ENCODE measurements at places on chromosomes 11 and 22.

- DNase-seq = no peak
Observed at GRCh38 chr11:35622070-35622469, 3.8 kb downstream of the FJX1 start.

GRCh38 chr11:119539583-119539982 is 116.6 kb upstream of the THY1 start:
- no peak for DNase-seq

- DNase-seq = peak; percentile 84
Observed at GRCh38 chr11:34267013-34267412, 90.8 kb downstream of the ABTB2 start.

- DNase-seq = no peak
Observed at GRCh38 chr11:21262992-21263391, 593.6 kb downstream of the NELL1 start.

- no peak for DNase-seq
Observed at GRCh38 chr11:637593-638521, 788 bp downstream of the DRD4 start.

DNA sequence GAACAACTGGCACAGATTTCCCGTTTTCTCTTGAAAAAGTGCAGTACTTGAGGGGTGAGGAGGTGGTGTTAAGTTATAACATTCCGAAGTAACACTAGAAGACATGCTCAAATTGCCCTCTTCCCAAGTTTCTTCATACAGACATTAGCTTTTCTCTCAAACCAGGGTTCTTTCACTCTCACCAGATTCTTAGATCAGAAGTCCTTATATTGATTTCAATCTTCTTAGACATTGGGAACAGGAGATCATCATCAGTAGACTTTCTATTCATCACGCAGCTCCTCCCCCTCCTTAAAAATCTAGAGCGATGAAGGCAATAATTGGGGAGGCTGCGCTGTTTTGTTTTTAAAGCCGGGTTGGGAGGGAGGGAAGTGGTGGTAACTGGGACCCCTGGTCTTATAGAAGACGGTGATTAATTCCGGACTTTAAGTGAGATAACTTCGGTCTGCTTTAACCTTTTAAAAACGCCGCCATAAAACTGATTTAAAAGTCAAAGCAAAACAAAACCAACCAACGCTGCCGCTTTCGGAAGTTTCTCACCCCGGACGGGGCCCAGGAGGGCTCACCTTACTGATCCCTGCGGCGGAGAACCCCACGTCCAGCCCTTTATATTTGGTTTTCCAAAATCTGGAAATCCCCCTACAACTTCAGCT is 665 bp downstream of the USP28 start:
- peak; percentile 39 for DNase-seq

DNA sequence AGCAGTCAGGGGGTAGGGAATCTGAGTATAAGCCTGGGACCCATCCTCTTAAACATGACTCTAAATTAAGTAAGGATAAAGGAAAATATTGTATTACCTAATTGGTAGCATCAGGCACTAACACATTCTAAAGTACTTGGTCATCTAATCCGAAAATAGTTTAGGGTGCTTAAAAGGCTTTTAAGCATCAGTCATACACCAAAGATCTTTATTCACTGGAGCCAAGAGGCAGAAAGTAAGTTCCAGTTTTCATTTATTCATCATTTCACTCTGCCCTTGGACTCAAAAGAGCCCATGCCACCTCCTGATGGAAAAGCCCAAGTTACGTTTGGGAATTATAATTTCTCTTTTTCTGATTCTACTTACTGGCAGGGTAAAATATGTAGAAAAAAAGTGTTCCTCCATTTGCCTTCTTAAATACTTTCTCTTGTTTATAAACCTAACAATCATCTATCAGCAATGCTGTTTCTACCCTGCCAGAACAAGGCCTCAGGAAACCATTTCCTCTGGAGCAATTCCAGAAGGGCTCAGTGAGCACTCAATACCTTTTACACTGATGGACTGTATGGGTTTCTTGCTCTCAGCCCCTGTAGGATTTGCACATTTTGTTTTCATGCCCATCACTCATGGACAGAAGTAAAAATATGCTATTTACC is 120.1 kb upstream of the SLC5A12 start:
- no peak for DNase-seq

DNA sequence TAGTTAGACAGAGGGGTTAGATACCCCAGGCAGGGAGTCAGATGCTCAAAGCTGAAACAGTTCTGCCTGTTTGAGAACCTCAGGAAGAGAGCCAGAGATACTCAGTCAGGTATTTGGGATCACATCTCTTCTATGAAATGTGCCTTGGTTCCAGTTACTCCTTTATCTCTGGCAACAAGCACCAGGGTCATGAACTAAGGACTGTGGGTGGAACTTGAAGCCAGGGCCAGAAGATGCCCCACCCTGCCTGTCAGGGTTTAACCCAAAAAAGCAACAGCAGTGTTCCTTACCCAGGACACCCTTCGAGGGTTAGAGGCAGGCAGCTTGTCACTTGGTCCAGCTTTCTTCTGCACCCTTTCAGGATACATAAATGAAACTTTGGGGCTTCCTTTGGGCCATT is 15.0 kb upstream of the WT1 start:
- DNase-seq = no peak

DNA sequence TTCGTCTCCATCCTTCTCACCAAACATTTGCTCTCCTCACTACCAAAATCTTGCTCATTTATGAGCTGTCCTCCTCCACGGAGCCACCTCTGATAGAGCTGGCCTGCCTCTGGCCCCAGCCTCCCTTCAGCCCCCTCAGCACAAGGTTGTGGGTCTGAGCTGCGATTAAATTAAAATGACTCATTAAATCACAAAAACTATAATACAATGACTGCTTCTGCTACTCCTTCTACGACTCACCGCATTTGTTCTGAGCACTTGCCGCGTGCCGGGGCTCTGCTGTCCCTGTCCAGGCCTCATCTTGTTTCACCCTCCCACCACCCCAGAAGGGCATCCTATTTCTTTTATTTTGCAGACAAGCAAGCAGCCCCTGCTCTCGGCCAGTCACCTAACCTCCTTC is 49.2 kb upstream of the TIMP3 start:
- DNase-seq = no peak

DNA sequence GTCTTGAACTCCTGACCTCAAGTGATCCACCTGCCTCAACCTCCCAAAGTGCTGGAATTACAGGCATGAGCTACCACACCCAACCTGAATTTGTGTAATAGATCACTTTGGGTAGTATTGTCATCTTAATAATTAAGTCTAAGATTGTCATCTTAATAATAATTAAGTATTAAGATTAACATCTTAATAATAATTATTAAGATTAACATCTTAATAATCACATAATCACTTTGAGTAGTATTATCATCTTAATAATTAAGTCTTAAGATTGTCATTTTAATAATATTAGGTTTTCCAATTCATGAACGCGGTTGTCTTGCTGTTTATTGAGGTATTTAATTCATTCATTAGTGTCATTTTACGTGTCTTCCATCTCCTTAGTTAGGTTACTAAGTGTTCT is 8.2 kb downstream of the MOV10L1 start:
- DNase-seq = no peak

- DNase-seq = peak; percentile 45
Observed at GRCh38 chr11:5004424-5005274, 10.0 kb downstream of the OR51L1 start.

GRCh38 chr11:134170177-134170918 is 53.4 kb downstream of the NCAPD3 start:
- no peak for DNase-seq

DNA sequence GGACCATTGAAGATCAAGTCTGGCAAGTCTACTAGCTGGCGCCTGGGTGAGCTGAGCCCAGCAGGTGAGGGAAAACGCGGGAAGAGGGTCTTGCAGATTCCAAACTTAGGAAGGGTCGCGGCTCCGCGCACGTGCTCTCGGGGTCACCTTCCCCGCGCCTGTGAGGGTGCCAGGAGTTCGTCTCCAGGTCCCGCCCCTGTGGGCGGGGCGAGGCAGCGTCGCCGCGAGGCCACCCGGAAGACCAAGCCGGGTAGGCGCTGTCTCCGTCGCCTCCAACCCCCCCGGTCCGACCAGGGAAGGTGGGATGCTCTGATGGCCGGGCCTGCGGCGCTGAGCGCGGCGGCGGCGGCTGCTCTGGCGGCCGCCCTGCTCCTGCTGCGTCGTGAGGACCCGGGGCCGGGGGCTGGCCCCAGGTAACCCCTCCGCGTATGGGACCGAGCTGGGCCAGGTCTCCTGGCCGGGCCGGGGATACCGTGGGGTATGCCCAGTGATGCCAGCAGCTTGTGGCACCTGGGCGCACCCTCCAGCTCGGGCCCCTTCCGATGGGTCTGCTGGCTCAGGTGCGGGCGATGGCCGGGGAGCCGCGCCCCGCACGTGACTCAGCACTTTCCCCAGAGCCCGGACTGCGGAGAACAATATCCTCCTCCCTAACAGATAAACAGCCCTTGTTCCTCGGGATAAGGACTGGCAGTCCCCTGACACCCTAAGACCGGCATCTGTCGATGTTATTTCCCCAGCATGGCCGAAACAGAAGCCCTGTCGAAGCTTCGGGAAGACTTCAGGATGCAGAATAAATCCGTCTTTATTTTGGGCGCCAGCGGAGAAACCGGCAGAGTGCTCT is at the start of gene HTATIP2:
HTATIP2 (plus strand) TSS at position 215 of the 841 bp plus-strand sequence; CDS start at position 739, 524 bp downstream.
- peak; percentile 79 for DNase-seq

DNA sequence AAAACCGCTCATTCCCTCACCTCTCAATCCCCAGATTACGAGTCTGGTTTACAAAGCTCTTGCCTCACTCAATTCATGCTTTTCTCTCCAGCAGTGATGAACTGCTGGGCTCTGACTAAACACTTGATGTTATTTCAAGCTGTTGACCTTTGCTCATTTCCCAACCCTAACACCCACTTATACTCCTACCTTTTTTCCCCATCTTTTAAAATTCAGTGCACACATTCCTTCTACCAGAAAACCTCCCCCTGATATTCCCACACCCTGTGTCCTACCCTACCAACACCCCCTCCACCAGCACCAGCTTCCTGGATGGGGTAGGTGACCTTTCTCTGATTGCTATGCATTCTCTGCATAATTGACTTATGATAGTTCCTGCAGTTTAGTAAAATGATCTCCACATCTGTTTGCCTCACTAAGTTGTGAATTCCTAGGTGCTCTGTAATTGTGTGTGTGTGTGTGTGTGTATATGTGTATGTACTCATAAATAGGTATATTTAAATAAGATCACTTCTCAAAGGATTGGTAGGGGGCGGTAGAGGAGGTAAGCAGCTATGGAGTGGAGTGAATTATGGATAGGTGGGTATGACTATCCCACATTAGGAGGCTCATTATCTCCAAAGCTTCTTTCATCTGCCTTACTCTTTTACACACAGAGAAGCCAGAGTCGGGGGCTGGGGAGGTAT is 842 bp downstream of the HEPACAM start:
- DNase-seq = no peak

DNA sequence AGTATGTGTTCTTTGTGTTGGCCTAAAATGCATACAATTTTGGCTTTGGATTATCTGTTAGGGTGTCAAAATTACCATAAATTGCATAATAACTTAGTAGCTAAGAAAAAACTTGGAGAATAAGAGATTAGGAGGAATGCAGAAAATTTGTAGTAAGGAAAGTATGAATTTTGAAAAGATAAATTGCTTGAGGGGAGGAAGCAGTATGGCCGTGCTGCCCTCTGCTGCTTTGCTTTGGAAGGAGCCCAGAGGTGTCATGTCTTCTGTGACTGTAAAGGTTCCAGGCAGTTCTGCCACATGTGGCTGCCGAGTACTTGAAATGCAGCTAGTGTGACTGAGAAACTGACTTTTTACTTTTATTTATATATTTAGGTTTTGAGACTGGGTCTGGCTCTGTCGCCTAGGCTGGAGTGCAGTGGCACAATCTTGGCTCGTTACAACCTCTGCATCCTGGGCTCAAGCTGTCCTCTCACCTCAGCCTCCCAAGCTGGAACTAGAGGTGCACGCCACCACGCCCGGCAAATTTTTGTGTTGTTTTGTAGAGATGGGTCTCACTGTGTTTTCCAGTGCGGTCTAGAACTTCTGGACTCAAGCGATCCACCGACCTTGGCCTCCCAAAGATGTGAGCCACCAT is 1.8 kb downstream of the ADSL start:
- DNase-seq = peak; percentile 65

DNA sequence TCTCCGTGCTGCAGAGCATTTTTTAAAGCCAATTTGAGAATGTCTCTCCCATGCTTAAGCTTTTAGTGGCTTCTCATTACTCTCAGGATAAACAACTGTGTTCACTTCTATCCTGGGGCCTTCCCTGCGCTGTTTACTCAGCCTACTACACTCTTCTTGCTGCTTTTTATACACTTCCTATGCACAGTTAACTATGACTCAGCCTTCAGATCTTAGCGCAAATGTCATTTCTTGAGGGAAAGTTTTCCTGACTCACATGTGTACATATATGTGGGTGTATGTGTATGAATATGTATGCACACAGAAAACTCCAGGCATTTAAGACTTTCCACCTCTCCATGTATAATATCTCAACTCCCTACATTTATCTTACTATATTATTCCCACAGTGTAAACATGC is 9.8 kb downstream of the THAP12 start:
- no peak for DNase-seq

- DNase-seq = no peak
Observed at GRCh38 chr22:43228330-43228729, 41.4 kb upstream of the TTLL12 start.

GRCh38 chr11:64684357-64684756 is 38.6 kb downstream of the NRXN2 start:
- DNase-seq = no peak

GRCh38 chr11:116162886-116163230 is 609.9 kb downstream of the BUD13 start:
- DNase-seq = no peak

DNA sequence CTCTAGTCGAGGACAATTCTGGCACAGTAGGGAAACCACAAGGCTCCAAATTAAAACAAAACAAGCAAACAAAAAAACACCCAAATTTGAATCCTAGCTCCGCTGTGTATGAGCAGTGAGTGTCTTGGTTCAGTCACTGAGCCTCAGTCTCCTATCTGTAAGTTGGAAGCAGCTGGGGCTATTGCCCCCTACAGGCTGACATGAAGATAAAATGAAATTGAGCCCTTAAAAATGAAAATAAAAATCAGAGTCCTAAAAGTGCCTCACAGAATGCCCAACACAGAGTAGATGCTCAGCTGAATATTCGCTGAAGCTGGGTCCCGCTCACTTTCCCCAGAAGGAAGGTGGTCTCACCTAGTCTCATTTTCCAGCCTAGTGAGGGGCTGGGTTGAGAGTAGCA is 65.2 kb downstream of the PDE2A start:
- no peak for DNase-seq

DNA sequence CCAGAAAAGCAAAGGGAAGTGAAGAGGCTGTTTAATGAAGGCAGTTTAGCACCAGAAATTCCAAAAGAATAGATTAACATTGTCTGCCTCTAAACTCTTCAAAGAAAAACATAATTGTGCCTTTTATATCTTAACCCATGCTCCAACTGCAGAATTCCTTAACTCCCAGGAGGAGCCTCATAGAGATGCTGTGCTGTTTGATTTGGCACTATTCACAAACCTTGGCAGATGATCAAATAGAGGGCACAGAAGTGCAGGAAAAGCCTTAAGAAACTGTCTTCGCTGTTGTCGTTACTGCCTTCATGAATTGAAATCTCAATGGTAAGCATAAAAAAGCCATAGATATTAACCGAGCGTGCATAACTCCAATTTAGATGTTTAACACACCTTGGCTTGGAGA is 124.1 kb upstream of the MPPED2 start:
- DNase-seq = peak; percentile 36
